ENCODE measurements at places on chromosomes 2 and 18.

GRCh38 chr2:179031731-179032408 is 18.1 kb downstream of the CCDC141 start:
- DNase-seq, result no peak

GRCh38 chr2:185511925-185512324 is 226.7 kb upstream of the FSIP2 start:
- DNase-seq, result no peak

- no peak for DNase-seq
Measured at GRCh38 chr2:189933041-189933440, 129.5 kb downstream of the MSTN start.

- DNase-seq, result peak; percentile 15
Measured at GRCh38 chr2:84832772-84833461, 48.0 kb downstream of the TRABD2A start.

DNA sequence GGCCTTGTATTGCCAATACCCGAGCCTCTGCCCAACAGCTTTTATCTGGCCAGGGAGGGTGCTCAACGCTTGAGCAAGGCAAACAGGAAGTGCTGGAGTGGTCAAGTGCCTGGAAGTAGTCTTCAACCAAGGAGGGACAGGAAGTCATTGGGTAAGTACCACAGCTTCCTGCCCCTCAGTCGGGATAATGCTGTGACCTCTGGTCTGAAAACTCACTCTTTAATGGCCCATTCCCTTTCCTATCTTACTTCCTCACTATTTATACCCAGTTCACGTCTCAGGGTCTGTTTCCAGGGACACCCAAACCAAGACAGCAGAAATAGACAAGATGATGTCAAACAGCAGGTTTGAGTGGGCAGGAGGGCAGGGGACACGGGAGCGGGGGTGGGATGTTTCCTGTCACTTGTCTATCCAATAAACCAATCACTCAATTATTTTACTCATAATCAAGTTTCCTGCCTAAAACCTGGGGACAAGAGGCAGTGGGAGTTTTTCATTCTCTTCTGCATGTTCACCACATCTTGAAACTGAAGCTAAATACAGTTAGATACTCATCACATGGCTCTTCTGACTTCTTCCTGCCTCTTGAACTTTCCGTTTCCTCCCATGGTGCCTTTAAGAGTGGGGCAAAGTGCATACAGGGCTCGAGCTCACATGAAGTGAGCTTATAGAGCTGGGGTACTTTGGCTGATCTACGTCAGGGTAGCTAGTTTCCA is 68.9 kb upstream of the CAB39 start:
- peak; percentile 12 for DNase-seq
